Nephron progenitor cell (in vitro differentiated cells): ENCODE measurements at places on chromosomes 11 and 22.

DNA sequence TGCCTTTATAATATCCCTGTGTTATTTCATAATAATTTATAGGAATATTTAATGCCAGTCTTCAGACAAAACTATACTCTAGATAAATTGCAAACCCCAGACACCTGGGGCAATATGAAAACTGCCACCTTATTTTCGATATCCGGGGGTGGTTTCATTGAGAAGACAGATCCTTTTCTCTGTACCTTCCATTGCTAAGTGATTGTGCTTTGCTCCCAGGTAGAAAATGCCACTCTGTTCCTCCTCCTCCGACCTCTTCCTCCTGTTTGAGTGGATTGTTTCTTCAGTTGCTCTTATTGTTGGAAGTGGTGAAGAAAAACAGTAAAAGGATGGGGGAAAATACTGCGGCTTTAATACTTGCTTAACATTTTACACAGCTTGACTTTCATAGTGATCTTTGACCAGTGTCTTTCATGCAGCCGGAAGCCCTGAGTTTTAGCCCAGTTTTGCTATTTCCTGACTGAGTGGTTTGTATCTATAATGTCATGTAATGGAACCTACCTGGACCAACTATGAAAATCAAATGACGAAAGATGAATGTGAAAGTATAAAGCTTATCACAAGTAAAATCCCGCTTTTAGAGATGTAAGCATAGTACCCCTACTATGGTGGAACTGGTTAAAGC is 5.6 kb upstream of the GRIK4 start:
- DNase-seq, result no peak

DNA sequence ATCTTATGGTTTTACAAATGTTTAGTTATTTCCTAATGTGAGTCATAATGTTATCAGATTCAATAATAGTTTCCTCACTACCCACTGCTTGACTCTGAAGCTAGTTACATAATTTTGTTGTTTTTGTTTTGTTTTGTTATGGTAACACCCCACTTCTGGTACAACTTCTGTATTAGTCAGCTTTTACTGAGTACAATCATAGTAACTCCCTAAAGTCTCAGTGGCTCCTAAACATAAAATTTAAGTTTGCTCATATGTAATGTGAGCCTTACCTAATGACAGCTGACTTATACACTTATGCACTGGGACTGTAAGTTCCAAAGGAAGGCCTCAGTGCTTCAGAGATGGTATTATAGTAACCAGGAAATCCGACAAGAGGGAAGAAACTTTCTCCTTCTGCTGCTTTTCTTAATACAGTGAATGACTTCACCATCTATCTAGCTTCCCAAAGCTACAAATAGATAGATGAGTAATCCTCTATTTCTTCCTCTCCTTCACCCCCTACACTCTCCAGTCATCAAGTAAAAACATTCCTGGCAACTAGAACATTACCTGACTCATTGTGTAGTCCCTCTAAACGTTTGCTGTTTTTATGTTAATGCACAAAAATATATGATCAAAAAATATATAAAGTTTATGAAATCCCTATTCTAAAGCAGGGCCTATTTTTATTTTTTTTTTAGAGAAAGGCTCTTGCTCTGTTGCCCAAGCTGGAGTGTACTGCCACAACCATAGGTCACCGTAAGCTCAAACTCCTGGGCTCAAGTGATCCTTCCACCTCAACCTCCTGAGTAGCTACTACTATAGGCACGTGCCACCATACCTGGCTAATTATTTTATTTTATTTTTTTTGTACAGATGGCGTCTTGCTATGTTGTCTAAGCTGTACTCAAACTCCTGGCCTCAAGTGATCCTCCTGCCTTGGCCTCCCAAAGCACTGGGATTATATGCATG is 563.0 kb downstream of the SOX6 start:
- no peak for DNase-seq

DNA sequence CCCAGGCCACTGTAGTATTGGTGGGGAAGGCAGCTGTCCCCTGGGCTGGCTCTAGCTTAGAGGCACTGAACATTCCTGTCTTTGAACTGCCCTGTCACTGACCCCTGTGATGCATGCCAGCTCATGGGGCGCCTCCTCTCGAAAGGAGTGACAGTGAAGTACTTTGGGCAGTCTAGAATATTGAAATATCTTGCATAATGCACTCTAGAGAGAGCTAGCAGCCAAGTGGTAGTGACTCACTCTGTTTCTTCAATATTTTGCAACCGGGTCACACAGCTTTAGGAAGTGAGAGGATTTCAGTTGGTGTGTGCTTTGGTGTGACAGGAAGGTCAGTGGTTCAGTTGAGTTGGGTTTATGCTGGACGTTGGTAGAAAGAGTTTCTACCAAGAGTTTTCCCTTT is 35.5 kb upstream of the ST14 start:
- DNase-seq, result no peak

- DNase-seq, result no peak
Measured at GRCh38 chr11:11589437-11589836, 32.4 kb downstream of the GALNT18 start.

DNA sequence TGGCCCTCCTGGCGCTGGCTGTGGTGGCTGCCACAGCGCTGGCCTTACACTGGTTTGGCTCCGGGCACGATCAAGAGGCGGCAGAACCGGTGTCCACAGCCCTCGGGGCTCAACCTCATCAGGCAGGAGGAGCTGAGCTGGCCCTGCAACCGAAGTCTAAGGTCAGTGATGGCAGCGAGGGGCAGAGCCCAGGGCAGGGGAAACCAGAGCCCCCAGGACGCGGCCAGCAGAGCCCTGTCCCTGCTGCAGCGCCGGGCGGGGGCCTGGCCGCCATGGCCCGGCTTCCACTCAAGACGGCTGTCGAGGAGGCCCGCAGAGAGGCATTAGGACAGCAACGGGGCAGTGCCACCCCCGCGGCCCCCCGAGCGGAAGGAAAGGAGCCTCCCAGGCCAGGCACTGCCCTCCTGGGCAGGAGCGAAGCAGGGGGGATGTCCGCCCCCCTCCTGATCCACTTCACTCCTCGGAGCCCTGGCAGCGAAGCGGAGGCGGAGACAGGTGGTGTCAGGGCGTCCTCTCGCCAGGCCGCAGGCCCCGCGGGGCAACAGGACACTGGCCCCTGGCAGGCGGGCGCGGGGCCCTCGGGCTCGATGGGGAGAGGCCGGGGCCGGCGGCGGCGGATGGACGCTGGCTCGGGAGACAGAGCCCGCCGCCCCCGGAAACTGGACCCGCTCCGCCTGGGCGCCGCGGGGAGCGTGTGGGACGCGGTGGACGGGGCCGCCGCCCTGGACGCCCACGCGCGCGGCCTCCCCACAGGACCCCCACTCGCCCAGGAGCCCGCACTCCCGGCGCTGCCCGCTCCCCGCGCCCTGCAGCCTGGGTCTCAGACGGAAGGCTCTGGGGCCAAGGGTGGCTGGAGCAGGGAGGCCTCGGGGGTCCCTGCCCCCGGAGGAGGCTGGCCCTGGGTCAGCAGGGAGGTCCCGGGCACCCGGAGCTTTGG is 895 bp downstream of the KLHDC7B start:
- DNase-seq, result no peak

DNA sequence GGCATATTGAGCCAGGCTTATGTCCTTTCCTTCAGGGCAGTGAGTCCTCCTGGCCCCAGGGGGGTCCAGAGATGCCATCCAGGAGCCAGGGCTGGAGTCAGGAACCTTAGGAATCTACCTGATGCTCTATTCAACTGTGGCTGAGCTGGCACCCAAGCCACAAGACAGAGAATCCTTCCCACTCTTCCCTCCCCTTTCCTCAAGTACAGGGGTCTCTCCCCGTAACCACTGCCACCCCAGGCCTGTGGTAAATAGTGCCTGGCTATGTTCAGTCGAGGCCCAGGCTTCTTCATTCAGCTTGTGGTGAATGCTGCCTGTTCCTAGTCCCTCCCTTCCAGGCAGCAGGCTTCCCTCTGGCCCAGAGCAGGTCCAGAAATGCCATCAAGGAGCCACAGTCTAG is 45.5 kb upstream of the THY1 start:
- no peak for DNase-seq

DNA sequence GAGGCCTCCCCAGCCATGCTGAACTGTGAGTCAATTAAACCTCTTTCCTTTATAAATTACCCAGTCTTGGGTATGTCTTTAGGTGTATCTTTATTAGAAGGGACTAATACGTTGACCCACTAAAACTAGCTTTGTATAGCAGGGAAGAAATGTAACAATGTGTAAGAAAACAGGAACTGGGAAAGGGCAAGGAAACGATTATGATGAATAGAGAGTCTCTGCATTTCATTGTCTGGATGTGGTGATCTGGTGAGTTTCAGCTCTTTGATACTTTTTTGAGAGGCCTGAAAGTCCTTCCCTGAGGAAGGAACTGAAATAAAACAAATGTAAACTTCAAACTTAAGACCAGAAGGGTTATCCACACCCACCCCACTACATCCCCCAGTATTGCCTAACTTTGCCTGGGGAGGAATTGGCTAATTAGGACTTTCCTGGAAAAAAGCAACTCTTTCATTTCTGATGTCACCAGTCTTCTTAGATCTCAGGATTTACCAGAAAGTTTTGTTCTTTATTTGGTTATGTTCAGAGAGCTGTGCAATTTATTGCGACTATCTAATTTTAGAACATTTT is 119.0 kb downstream of the LDLRAD3 start:
- no peak for DNase-seq
